ENCODE measurements at places on chromosomes 2 and 18.

- DNase-seq: no peak
These were observed 34.4 kb upstream of the GALNT1 start for GRCh38 chr18:35547008-35547605.

DNA sequence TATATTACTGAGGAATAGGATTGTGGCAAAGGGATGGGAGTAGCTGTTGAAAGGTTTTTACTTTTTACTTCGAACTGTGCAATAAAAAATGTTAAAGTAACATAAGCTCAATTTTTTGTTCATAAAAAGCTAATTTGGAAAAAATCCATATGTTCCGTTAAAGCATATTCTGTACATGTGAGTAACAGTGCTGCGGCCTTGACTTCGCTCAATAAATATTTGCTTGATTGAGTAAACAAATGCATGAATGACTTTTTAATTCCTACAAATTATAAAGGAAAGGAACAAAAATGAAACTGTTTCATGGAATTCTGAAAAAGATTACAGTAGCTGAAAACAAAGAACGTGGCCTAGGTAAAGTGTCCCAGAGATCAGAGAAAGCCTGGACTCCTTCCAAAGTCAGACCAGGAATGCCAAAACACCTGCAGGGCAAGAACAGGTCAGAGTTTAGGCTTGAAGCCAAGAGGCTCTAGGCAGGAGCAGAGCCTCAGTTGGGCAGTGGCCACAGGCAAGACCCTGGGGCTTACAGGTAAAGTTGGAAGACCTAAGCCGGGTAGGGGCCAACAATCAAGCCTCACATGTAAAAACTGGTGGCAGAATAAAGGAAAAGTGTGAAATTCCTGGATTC lies 44.3 kb upstream of the FIGN start:
- no peak for DNase-seq

GRCh38 chr18:56407646-56408180 lies 230.7 kb downstream of the TXNL1 start:
- DNase-seq: no peak

GRCh38 chr2:43170405-43171105 lies 55.9 kb downstream of the ZFP36L2 start:
- DNase-seq: no peak

- DNase-seq: no peak
These were observed 7.9 kb upstream of the OTOF start for GRCh38 chr2:26485725-26486418.

DNA sequence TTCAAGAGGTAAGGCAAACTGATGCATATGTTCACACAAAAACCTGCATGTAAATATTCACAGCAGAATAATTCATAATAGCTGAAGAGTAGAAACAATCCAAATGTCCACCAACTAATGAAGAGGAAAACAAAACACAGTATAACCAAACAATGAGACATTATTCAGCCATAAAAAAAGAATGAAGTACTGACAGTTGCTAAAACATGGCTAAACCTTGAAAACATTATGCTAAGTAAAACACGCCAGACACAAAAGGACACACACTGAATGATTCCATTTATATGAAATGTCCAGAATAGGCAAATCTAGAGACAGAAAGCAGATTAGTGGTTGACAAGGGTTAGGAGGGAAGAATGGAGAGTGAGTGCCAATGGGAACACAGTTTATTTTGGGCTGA lies 86.9 kb downstream of the SESTD1 start:
- no peak for DNase-seq

DNA sequence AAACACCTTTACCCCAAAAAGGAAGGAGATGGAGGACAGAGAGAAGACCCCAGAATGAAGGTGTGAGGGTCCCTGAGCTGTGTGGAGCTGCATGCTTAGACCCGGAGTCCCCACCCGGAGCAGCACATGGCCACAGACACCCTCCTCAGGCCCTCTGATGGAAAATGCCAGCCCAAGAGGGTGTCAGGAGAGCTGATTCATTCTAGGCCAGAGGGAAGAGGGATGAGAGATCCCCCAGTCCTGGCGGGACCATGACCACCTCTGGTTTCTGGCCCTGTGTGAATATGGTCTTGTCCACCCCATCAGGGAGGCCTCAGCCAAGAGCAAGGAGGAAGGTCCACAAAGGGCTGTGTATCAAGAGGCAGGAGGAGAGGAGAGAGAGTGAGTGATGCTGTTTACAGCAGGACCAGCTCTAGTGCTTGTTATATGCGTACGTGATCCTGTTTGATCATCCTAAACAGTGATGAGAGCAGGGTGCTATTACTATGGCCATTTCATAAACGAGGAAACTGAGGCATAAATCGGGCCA lies 186.6 kb upstream of the HAAO start:
- DNase-seq: no peak

- DNase-seq: no peak
These were observed 98.2 kb downstream of the ZBTB7C start for GRCh38 chr18:48310999-48311398.

DNA sequence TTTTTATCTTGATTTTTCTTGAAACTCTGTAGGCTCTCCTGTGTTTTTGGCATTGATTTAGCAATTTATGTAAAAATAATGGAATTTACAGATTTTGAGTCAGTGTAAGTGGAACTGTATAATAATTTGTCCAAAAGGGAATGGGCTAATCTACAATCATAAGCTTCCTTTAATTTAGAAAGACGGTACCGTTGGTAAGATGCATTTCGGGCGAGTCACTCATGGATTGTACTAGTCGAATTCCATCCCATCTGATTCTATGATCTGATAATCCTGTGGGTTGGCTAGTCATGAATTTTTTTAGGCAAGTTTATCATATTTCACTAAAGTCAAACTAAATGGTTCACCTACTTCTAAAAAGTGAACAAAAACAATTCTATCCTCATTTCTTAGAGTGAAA lies 133.4 kb downstream of the ZNF407 start:
- DNase-seq: no peak

GRCh38 chr2:143121079-143121478 lies 8.1 kb upstream of the ARHGAP15 start:
- DNase-seq: no peak

GRCh38 chr2:178194600-178195389 lies 483 bp downstream of the OSBPL6 start:
- DNase-seq: peak; percentile 51

- DNase-seq: peak; percentile 60
These were observed 1.0 kb upstream of the ZNF532 start for GRCh38 chr18:58863539-58864145.

- no peak for DNase-seq
These were observed 24.0 kb upstream of the ITGB6 start for GRCh38 chr2:160224060-160224459.

GRCh38 chr18:69958422-69958821 lies 10.7 kb upstream of the CD226 start:
- no peak for DNase-seq

GRCh38 chr18:80194874-80195570 lies 52.3 kb downstream of the PARD6G start:
- DNase-seq: no peak

GRCh38 chr18:59768409-59768808 lies 71.2 kb upstream of the CCBE1 start:
- no peak for DNase-seq

- no peak for DNase-seq
These were observed 352.6 kb upstream of the MYT1L start for GRCh38 chr2:2683606-2684224.

DNA sequence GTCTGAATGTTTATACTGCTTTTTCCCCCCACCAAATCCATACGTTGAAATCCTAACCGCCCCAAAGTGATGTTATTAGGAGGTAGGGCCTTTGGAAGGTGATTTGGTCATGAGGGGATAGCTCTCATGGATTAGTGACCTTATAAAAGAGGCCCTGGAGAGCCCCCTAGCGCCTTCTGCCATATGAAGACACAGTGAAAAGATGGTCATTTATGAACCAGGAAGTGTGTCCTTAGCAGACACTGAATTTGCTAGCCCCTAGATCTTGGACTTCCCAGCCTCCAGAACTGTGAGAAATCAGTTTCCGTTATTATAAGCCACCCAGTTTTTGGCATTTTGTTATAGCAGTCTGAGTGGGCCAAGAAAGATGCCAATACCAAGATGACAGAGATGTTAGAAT lies 7.2 kb upstream of the TSN start:
- no peak for DNase-seq

DNA sequence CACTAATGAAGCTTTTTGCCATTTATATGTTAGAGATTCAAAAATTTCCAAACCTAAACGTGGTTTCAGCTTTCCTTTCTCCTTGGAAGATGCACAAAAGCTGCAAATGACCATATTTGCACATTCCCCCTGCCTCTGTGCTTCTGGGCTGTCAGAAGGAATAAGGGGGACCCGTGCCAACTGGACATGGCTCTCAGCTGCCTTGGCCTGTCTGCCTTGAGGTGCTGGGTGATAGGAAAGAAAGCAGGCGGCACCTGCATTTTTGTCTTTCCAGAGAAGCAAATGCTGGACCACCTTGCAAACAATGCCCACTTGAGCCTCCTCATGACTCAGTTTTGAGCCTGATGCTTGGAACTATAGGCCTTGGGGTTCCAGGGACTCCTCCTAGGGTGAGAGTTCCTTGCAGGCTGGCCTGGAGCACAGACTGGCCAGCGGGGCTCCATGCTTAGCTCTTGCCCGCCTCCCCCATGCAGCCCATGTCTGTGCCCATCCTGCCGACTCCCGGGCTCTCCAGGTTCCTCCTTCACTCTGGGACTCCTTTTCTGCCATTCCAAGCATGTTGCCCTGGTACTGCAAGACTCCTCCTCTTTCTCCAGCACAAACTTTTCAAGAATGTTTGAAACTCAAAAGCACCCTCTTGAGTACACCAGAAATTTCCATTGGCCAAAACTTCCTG lies 109.0 kb upstream of the EPAS1 start:
- DNase-seq: no peak
